ENCODE measurements at places on chromosomes 1 and 21. TPM values are rescaled to one million over a fixed set of nuclear protein-coding genes. Genes with fewer than 3 reads are reported as not detected.

GRCh38 chr1:198109371-198109715, 47.5 kb upstream of the NEK7 start:
- no peak for DNase-seq

DNA sequence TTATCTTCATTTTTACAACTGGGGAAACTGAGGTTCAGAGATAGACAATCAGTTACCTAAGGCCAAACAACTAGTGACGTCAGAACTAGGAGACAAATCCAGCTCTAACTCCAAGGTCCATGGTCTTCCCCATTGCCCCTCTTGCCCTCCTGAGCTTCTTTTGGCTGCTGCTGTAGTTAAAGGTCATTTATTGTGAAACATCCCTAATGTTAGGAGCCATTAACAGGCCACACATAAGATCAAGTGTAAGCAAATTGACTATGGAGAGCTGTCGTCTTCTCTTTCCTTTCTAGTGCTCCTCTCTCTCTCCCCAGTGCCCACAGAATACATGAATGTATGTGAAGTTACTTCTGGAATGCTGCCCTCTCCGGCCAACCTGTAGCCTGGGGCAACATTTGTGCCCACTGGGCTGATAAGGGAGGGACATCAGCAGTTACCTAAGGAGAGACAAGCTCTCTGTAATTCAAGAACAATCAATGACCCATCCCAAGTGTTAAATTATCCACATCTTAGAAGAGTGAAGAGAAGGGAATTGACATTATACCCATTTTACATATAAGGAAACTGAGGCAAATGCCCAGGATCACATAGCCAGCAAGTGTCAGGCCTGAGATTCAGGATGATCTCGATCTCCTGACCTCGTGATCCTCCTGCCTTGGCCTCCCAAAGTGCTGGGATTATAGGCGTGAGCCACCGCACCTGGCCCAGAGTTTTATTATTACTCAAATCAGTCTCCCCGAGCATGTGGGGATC, 40.1 kb downstream of the PTAFR start:
- no peak for DNase-seq

DNA sequence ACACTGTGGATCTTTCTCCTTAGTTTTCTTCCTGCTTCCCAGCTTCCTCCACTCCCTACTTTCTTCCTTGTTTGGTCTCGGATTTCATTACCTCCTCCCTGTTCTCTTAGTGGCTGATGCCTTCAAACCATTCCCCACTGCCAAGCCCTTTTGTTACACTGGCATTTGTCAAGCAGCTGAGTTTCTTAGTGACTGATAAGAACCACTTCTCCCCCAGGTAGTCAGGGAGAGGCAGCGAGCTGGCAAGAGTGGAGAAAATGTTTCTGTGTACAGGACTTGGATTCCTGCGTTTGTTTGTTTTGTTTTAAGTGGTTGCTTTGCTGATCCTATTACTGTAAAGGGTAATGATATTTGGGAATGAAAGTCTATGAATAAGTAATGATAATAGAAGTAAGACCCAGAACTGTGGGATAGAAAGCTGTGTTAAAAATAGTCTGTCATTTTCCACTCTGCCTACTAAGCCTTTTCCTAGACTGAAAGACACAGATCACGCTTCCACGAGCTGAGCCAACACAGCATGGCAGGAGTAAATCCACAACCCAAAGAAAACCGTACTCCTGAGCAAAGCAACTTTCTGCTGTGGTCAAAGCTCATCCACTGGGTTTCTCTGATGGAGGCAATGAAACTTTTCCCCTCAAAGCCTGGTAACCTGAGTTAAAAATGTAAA, 10.1 kb upstream of the SERTAD4 start:
- no peak for DNase-seq

DNA sequence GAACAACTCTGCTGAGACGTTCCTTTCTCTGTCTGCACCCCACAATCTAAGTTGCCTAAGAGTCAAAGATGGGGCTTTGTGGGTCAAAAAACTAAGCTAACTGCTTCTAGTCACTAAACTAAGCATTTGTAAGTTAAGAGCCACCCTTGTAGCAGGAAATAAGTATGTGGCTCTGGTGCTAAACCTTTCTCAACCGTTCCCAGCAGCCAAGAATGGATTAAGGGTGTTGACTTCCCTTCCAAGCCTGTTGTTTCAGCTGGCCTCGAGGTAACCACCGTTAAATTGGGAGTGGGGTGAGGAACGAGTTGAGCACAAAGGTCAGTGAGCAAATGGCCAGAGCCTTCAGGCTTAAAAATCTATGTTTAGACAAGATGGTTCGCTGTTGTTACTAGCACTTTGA, 169.1 kb downstream of the TRIM33 start:
- no peak for DNase-seq

DNA sequence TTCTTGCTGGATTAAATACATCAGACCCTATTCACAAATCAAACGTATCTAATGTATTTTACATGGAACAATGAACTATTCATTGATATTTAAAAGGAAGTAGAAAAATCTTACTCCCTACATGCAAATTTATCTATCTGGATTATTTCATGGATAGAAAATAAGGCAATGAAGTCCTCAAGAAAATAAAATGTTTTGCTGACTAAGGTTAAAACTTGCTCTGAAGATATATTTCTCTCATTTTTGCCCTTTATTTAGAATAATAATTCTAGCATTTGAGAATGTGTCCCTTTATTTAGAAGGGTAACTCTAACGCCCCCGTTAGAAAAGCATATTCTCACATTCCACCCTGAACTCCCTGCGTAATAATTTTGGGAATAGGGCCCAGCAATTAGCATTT, 627.0 kb upstream of the ZP4 start:
- DNase-seq: no peak

GRCh38 chr21:38958940-38959691, 153.4 kb downstream of the ETS2 start:
- no peak for DNase-seq

GRCh38 chr1:190754666-190755065, 277.0 kb upstream of the BRINP3 start:
- DNase-seq: no peak

DNA sequence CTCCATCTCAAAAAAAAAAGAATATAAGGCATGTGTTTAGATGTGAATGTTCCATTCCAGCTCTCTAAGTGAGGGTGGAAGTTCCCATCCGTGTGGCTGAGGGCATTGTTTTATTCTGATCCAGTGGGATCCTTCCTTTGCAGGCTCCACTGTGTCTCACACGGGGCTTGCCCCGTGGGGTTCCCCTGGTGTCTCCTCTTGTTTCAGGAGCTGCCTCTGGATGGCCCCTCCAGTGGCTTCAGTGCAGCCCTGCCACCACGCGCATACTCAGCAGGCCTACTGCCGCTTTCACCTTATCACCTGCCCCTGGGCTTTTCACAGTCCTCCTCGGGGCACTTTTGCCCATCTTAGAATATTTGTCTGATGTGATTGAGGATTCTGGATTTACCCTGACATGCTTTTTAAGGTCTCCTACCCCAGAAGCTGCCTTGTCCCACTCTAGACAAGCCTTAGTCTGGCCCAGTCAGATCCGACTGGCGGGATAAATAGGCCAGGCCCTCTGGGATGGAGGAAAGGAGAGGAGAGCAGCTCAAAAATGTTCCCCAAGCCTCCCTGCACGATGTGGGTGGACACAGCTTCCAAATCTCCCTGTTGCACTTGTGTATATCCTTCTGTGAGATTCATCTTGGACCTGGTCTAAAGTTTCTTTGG, 55.2 kb downstream of the FAM163A start:
- DNase-seq: no peak

DNA sequence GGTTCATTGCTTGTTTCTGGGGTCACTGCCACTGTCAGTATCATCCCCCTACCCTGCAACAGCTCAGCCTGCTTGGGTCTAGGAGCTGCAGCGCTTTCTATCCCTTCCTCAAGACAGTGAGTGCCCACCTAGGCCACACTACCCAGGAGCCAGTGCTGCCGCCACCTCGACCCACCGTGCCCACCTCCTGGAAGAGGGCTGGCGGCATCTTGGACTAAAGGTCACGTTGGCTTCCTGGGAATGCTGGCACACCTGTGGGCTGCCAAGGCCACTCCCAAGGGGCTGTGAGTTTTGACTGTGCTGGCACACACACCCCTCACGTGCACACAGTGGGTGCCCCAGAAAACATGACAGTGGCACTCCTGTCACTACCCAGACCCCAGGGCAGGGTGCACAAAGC, 22.1 kb downstream of the CRYAA start:
- DNase-seq: peak; percentile 24

DNA sequence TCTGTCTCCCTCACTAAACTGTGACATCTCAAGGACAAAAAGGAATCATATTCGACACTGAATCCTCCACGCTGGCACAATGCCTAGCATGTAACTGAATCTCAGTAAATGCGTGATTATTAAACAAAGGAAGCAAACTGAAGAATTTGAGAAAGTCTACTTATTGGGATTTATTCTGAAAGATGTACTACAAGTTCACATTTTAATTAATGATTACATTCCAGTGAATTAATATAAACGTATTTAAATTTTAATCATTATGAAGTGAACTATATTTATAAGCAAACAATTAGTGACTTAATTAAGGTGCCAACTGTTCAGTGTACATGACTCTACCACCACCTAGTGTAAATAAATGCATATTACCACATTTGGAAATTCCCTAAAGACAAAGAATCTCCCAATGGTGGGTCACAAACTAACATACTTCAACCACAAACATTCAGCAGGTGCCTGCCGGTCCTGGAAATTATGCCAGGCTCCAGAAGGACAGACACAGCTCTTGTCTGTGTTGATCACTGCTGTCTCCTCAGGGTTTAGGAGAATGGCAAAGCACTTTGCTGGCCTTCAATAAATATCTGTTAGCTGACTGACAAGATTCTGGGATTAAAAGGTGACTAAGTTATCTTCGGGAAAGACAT, 56.3 kb downstream of the SMYD3 start:
- no peak for DNase-seq

USH2A gene
- total RNA-seq: not detected

DIRAS3 gene
- total RNA-seq: not detected

LEFTY2 gene
- total RNA-seq: not detected

CYP4A22 gene
- 0.88 TPM for total RNA-seq
